ENCODE measurements at places on chromosomes 16 and 17.
A peak's percentile ranks its signal among the peaks of the same experiment; 100 is the strongest.

GRCh38 chr16:24539850-24540601, 660 bp downstream of the RBBP6 start:
- peak; percentile 70 for DNase-seq

- no peak for DNase-seq
These were observed 44.3 kb downstream of the RGS9 start for GRCh38 chr17:65181237-65182061.

DNA sequence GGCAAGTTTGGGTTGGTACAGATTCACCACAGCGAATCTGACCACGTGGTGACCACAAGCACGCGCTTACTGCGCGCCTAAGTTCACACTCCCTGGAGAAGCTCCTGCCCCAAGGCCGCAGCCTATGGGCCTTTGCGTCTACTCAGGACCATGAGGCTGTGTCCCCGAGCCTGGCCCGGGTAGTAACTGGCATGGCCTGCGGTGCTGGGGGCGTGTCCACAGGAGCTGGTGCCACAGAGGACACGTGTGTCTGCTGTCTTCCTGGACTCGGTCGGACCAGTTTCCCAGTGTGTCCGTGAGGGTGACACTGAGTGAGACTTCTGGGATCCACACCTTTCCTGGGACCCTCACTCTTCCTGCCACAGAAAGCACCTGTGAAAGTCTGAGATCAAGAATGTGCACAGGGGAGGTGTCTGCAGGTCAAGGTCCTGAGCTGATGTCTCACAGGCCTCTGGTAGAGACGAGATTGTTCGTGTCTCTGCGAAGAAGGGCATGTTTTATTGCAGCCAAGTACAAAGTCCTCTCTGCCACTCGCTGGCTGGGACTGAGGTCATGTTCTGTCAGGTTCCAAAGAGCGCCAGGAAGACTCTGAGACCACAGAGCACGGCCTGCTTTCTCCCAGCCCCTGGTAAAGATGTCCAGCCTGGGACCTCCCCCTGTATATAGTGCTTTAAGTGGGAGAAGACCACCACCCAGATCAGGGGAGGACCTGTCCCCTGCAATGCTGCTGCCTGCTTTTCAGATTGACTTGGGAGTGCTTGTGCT, 25.2 kb upstream of the CAPN15 start:
- DNase-seq = no peak

- no peak for DNase-seq
These were observed 9.7 kb upstream of the ARHGAP17 start for GRCh38 chr16:25024900-25025299.

DNA sequence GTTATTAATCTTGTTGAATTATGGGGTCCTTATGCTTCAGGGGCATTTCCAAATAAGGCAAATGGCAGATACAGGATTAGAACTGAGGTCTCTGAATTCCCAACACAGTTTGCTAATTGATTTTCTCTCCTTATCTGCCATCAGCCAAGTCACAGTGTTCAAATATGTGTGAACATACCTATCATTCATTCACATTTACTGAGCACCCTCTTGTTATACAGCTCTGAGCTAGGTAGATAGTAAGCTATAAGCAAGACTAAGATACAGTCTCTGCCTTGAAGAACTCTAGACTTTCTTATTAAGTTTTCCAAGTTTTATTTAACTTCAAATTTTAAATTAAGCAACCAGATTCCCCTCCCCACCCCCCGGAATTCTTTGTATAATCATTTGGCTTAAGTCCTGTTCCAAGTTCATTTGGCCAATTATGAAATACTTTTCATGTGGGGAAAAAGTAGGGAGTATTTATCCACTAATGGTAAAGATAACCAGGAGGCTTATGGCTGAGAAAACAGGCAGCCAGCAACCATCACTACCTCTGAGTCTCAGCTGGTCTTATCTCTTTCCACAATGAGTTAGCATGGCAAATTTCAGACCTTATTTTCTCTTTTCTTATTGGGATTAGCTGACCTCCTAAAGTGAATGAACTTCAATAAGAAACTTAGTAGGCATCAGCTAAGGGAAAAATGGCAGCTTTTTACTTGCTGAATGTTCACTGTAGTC, 31.4 kb upstream of the CORO6 start:
- DNase-seq = no peak

GRCh38 chr17:19718041-19718612, 1.7 kb upstream of the SLC47A2 start:
- DNase-seq = no peak

Measured in suppressor macrophage treated with lipopolysaccharide for 1 hour (primary cell).